ACHN (cell line): ENCODE measurements at places on chromosomes 4 and X.

- no peak for DNase-seq
Measured at GRCh38 chr4:1471443-1472147, 65.4 kb upstream of the NKX1-1 start.

GRCh38 chr4:94491322-94491721, 39.6 kb downstream of the PDLIM5 start:
- DNase-seq: no peak

DNA sequence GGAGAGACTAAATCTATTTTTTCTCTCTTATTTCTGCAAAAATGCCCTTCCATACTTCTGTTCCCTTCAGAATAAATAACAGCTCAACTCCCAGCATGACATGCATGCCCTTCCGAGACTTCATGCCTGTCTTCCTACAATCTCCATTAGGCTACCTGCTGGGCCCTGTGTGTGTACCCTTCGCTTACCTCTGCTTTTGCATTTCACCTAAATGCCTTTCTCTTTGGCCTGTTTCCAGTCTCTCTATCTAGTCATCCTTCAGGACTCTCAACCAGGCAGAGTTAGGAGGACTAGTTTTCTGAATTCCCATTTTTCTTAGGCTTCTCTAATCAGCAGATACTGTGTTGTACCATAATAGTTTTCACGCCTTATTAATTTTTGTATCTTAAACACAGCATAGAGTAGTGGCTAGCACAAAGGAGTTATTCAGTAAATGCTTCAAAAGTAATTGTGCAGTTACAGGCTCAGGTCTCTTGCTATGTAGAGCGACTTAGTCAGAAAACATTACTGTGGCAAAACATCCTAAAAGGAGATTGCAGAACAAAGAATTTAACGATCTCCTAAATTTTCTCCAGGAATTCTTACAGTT, 20.5 kb downstream of the SEPTIN11 start:
- DNase-seq: no peak

DNA sequence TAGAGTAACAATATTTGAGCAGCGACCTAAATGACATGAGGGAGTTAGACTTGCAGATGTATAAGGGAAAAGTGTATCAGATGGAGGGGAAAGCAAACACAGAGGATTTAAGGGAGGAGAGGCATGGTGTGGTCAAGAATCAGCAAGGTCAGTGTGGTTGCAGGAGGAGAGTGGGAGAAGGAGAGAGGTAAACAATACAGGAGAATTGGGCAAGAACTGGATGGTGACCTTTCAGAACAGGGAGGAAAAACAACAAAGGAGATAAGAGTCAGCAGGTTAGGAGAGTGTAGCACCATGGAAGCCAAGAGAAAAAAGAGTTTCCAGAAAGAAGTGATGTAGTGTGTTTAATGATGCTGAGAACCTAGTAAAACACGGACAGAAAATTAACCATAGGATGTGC, 178.5 kb downstream of the PAPSS1 start:
- no peak for DNase-seq

- DNase-seq: no peak
Measured at GRCh38 chr4:156242390-156242789, 288.7 kb upstream of the CTSO start.

GRCh38 chr4:8453957-8454356, 13.4 kb downstream of the TRMT44 start:
- DNase-seq: no peak

DNA sequence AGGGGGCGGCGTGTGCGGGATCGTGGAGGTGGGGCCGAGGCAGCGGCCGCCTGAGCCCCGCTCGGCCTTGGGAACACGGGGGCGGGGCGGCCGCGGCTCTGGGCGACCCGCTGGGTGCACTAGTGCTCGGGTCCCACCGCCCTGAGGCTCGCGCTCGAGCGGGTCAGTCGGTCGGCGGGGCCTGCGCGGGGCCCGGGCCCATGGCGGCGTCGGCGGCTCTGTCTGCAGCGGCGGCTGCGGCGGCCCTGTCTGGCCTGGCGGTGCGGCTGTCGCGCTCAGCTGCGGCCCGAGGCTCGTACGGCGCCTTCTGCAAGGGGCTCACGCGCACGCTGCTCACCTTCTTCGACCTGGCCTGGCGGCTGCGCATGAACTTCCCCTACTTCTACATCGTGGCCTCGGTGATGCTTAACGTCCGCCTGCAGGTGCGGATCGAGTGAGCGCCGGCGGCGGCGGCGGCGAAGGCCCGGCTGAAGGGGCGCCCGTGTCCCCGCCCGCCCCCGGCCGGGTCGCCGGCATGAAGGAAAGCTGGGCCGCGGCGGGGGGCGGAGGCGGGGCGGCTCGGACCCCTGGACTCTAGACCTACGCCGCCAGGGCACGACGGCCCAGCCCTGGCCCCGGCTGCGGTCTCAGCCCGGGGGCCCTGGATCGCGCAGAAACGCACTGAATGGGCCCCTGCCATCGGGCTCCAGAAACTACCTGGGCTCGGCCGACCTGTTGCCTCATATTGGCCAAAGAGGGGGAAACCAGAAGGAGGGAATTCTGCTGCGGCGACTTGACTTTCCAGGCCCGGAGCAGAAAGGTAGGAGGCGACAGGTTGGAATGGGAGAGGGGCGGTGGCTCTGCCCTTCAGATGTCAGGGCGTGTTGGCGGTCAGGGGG, at the start of gene SMIM10L2A:
Gene SMIM10L2A (plus strand): TSS at position 13 of the 878 bp plus-strand sequence. CDS start 188 bp downstream, at position 201.
- no peak for DNase-seq

- DNase-seq: no peak
Measured at GRCh38 chr4:8472158-8472688, 31.6 kb downstream of the TRMT44 start.

DNA sequence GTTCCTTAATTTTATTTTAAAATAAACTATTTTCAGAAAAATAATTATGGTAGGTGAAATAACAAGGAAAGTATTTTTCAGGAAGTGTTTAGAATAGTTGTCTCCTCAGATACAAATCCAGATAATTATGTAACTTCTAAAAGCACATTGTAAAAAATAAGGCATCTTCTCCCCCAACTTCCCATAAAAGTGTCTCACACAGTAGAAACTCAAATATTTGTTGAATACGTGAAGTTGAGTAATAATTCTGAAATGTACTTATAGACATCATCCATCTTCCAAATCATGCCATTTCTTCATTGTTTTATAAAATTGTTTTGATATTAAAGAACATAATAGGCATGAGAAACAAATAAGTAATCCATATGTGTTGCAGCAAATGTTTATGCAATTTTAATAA, 18.0 kb downstream of the SHISA3 start:
- no peak for DNase-seq

DNA sequence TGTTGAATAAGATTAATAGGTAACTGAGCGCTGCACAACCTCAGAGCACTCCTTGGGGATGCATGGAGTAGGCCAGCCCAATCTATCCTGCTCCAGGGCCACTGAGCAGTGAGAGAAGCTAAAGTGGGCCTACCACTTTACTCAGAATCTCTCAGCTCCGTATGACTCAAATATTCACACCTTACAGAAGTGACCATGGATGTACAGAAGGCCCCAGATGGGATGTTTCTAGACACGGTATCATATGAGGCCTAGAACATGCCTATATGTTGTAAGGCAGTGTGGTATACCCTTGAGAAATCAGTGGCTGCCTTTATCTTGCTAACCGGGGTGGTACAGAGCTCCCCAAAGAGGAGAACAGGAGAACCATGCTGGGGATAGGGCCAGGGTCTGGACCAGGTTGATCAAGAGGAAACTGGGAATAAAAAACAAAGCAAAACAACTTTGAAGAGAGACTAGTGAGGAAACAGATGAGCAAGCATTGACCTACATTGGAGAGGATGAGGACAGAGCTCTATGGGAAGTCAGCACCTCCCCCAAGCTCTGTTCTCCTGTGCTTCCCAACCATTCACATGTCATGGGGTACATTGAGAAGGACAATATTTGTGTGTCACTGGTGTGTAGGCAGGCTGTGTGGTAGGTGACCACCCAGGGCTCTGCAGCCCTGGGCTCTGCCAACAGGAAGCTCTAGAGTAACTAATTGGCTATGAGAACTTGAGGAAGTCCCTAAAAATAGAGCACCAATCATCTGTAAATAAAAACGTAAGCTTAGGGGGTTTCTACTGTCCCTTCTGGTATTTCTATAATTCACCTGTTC, 31.4 kb downstream of the HOPX start:
- DNase-seq: no peak

- no peak for DNase-seq
Measured at GRCh38 chr4:43243433-43244116, 351.1 kb downstream of the GRXCR1 start.

- peak; percentile 60 for DNase-seq
Measured at GRCh38 chr4:161919442-161920220, 244.2 kb downstream of the FSTL5 start.

DNA sequence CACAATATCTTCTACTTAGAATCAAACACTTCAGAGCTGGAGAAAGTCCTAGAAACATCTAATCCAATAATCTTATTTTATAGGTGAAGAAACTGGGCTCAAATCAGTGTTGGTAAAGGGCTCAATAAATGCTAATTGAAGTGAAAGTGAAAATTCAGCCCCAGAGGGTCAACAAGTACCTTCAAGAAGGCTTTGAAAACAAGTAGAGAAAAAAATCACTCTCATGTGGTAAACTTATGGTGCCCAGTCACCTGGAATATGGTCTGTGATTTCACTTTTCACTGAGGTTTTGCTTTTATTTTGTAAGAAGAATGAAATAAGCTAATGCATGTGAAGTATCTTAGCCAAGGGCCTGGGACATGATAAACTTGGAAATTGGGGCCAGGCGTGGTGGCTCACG, 29.1 kb upstream of the EIF4E start:
- DNase-seq: no peak

GRCh38 chr4:52037689-52038102, 403 bp downstream of the SGCB start:
- peak; percentile 17 for DNase-seq

GRCh38 chrX:40893251-40893910, 158.0 kb upstream of the MED14 start:
- no peak for DNase-seq

DNA sequence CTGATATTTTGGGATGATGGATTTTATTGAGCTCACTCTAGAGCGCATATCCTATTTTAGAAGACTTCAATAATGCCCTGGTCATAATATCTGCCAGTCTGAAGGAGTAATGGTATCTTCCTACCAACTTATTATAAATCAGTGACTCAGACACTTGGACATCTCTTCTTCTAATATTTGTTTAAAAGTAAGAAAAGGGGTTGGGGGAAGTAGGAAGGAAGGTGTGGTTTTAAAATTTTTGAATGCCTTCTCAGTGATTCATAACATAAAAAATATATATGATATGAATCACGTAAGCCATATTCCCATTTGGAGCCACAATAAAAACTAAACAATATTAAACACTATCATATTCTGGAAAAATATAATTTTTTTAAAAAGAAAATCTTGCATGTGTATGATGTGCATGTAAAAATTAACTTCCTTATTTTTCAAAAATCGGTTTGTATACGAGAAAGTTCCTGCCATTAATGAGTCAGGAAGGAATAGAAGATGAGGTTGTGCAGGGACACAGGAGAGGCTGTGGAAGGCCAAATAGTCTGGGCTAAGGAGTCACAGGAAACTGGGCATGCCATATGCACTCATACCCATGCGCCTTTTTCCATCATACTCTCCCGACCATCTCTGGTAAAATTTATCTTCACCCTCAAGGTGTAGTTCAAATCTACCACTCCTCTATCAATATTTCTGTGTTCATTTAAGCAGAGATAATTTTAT, 286.5 kb downstream of the EPHA5 start:
- no peak for DNase-seq

DNA sequence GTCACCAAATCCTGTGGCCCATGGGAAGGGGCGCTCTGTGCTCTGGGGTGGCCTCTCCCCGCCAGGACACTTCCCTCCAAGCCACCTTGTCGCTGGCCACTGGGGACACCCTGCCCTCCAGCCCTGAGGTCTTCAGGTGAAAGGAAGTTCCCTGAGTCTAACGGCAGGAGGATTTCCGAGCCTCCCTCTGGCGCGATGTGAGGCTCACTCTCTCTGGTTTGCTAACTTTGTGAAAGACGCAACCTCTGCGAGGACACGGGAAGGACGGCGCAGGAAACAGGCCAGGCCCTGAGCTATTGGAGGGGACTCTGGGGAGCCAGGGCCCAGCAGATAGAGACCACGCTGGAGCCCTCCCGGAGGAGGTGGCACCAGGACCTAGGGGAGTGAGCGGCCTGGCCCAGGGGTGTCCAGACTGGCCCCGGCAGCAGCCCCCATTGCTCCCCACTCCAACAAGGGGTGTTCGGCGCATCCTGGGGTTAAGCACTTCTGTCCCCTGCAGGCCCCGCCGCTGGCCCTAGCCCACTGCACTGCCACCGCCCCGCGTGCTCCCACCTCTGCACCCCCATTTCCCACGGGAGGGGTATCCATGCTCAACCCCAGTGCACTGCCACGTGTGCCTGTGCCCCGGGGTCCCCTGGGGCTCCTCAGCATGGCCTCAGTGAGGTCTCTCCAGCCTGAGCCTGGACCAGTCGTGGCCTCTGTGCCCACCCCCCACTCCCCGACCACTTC, 72.2 kb upstream of the MXD4 start:
- no peak for DNase-seq

DNA sequence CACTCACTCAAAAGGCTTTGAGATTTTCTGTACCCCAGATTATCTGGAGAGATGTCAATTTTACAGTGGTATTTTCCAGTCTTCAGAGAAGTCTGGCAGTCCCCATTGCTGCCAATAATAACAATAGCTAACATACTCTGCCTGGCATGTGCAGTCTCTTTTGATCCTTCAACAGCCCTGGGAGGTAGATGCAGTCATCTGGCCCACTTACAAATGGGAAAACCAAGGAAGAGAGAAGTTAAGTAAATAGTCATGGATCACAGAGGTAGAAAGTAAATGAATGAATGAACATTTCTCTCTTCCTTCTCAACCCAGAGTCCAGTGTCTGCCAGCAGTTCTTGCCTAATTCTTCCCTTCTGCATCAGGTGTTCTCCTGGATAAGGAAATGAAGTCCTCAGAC, 113.0 kb upstream of the EDNRA start:
- DNase-seq: no peak

DNA sequence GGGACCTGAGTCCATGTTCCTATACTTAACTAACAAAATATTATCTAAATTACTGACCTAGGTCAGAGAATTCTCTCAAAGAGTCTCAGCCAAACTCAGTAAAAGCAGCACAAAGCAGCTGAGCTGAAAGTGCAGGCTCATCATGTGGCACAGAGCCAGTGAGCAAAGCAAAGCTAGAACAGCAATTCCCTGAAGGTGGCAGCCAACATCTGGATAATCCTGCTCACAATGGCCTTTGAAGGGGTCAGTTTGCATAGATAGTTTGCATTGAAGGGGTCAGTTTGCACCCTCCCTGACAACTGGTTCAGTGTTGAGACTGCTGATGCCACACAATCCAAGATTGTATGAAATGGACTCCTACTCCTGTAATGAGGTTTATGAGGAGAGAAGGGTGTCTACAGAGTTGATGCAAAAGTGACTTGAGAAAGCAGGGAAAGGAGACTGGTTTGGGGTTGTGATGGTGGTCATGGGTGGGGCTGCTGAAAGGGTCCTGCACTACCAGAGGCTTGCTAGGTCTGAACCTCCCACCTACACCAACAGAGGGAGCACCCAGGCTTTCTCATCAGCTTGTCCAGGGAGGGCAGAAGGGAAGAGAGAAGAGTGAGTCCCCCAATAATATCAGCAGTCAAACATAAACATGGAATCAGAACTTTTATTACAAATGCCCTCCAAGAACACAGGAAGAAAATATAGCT, 39.7 kb downstream of the TRIM61 start:
- DNase-seq: peak; percentile 4
